ENCODE measurements at places on chromosomes 7 and 10.

- DNase-seq: no peak
These were observed 459.0 kb downstream of the SH2D4B start for GRCh38 chr10:80996615-80997193.

DNA sequence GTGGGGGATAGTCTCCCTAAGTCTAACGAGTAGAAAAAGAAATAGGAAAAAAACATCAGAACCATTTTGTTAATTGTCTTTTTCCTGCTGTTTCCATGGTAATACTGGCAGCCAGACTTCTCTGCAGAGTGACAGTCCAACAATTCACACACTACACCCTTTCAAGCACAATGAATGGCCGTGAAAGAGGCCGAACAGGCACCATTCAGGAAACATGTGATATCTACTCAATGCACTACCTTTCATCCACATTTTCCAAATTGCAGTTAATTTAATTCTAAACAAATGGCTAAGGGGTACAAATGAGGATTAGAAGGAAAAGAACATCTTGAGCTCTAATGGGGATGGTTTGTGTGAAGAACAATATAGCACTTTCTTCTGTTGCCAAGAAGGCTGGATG lies 358.5 kb upstream of the ANKRD30A start:
- DNase-seq: no peak

GRCh38 chr10:73584737-73585136 lies 6.4 kb downstream of the USP54 start:
- no peak for DNase-seq

- DNase-seq: no peak
These were observed 578 bp downstream of the HTRA1 start for GRCh38 chr10:122461729-122462532.

- DNase-seq: no peak
These were observed 75.2 kb upstream of the NPVF start for GRCh38 chr7:25303281-25304181.

GRCh38 chr7:97733276-97734161 lies 1.6 kb downstream of the TAC1 start:
- DNase-seq: no peak

DNA sequence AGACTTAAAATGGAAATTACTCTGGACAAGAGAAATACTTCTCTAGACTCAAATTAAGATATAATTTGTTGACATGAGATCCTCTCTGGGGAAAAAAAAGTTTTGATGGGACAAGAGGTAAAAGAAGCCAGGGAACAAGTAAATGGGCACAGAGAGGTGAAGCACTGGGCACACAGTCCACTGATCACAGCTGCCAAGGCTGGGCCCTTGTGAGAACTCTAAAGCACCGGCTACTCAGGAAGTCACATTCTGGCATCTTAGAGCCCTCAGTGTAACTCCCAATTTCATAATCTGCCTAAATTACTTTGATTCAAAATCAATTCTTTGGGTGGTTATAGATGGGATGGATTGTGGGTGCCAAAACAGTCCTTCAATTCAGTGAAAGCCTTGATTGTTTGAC lies 123.2 kb upstream of the CACNA2D1 start:
- DNase-seq: no peak

All from GM12864 (cell line).